ENCODE measurements at places on chromosomes 7 and 10.

GRCh38 chr10:1874533-1874932 is 137.2 kb upstream of the ADARB2 start:
- DNase-seq: no peak

DNA sequence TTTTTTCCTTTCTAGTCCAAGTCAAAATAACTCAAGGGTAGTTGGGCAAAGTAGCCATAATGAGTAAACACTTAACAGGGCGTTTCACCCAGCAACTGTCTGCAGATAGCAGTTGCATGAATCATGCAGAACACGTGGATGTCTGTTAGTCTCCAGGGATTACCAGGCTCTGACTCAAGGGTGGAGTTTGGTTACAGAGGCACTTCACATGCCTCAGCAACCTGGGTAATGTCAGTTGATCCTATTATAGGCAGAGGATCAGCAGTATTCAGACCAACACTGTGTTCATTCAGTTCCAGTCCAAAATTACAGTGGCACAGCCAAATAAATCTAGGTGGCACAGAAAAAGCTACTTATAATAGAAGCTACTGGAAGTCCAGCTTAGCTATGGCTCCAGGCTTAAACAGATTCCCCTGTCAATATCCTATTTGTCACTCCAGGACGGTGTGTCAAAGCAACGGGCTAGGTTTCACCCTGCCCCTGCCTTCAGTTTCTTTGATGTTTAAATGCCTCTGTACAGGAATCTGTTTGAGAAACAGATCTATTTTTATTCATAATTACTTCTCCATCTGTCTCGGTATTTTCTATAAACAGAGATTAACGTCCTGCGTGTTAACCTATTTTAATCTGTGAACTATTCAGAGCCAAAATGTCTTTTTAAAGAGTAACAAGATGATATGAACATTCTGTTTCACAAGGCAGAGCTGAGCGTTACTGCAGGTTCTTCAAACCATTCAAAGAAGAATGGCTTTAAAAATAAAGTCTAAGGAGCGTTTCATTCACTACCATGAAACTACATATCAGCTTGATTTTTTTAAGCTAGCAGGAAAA is 162.6 kb upstream of the AKR1E2 start:
- DNase-seq: peak; percentile 45

DNA sequence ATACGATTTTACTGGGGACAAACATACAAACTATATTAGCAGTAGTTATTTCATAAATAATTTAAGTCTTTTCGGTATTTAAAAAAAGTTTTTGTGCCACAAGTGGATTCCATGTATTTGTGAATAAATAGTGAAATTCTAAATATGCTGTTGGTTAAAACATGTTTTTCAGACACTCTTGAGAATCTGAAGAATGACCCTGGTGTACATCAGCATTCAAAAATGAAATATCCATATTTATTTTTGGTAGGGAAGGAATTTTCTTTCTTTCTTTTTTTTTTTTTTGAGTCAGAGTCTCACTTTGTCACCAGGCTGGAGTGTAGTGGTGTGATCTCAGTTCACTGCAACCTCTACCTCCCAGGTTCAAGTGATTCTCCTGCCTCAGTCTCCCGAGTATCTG is 136.1 kb upstream of the CDK6 start:
- DNase-seq: no peak

GRCh38 chr7:94417901-94418300 is 23.2 kb downstream of the COL1A2 start:
- DNase-seq: peak; percentile 96

- DNase-seq: no peak
Measured at GRCh38 chr7:23211589-23211988, 29.7 kb downstream of the NUP42 start.

GRCh38 chr10:74909670-74910069 is 83.3 kb downstream of the KAT6B start:
- no peak for DNase-seq

DNA sequence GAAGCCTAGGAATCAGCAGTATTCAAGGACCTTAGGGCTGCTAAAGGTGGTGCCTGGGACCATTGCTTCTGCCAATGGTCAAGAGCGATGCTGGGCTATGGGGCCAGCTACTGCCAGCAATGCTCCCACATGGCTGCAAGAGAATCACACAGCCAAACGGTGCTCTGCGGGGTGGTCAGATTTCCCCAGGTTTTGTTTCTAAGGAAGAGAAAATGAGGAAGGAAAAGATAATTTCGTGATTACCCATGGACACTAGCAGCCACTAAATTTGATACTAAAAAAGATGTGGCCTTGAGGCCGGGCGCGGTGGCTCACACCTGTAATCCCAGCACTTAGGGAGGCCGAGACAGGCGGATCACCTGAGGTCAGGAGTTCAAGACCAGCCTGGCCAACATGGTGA is 83.0 kb downstream of the LYZL2 start:
- DNase-seq: no peak
